ENCODE measurements at places on chromosomes 11 and 22. TPM values are rescaled to one million over a fixed set of nuclear protein-coding genes. Genes with fewer than 3 reads are reported as not detected.

The MISFA gene
- 3.8 TPM for total RNA-seq

The CALCA gene
- total RNA-seq, result 0.61 TPM

The SCO2 gene
- total RNA-seq, result not detected

The MUC6 gene
- total RNA-seq, result not detected

The BAIAP2L2 gene
- 7.2 TPM for total RNA-seq

The SLC22A6 gene
- total RNA-seq, result not detected

The PRODH gene
- 27.6 TPM for total RNA-seq

Measured in H1 (cell line).